Activated T-helper 1 cell treated with anti-CD3 and anti-CD28 coated beads, Interleukin-2, amount 50 U/mL, for 16 hours (primary cell): ENCODE measurements at places on chromosomes 5 and 9.

GRCh38 chr5:90418214-90418613, 8.7 kb upstream of the CETN3 start:
- DNase-seq = no peak

- DNase-seq = no peak
These were observed 43.6 kb downstream of the NLN start for GRCh38 chr5:65765582-65765981.

DNA sequence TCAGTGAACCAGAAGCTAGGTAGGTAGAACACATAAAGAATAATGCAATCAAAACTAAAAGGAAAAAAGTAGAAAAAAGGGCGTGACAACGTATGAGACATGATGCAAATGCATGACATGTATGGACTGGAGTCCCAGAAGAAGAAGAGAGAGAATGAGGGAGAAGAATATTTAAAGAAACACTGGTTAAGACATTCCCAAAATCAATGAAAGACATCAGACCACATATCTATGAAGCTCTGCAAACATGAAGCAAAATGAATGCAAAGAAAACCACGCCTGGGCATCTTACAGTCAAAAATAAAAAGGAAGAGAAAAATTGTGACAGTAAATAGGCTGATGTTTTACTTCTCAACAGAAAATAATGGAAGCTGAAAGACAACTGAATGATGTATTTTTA, 23.8 kb upstream of the NKD2 start:
- DNase-seq = no peak

GRCh38 chr5:36152324-36153297, 700 bp downstream of the SKP2 start:
- no peak for DNase-seq

GRCh38 chr5:72584466-72584865, 77.3 kb upstream of the ZNF366 start:
- no peak for DNase-seq

DNA sequence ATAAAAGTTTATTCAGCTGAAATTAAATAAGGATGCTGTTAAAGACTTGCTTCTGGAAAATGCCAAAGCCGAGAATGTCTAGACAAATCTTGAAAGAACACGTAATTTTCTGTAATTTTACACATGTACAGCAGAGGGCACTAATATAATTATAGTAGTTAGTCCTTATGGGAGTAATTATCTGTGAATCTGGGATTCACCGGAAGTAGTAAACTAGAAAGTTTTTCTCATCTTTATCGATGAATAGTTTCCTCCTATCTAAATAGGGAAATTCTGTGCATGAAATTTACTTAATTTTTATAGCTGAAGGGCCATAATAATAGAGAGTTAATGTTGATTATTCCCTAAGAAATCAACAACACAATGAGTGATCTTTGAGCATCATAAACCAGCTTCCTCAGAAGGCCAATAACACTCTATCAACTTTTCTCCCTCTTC, 18.4 kb upstream of the CNTLN start:
- no peak for DNase-seq

DNA sequence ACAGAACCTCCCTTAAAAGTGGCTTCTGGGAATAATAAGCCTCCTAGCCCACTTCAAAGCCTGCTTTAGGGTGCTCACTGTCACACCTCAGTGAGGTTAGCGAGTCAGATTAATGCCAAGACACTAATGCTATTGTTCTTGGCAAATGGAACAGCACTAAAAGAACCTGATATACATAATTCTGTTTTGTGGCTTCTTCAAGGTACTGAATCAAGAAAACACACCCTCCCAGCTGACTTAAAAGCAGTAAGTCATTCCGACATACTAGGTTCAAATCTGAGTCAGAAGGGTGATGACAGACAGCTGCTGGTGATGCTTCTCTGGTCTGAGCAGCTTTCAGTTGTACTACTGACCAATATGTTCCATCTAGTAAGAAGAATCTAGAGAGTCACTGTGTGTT, 121.6 kb downstream of the OXCT1 start:
- DNase-seq = no peak

GRCh38 chr5:56055859-56056258, 61.1 kb upstream of the IL6ST start:
- DNase-seq = no peak

DNA sequence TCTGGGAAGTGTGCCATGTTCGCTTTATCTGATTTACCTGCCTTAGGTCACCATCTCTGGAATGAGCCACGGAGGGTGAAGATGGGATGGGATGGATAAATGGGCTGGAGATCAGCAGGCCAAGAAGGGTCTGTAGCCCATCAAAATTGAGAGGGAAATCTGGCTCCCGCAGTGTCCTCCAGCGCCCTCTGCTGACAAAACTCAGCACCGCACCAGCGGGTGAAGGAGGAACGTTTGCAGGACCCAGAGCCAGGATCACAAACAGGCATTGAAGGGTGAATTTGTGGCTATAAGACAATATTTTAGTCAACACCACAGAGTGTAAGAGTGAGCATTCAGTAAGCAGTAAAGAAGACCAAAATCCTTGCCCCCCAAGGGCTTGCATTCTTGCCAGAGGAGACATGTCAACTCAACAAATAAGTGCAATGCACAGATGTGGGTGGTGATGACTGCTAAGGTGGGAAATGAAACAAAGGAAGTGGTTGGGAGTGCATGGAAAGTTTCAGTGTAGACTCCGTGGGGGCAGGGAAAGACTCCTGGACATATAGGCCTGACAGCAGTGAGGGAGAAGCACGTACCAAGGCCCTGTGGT, 124.4 kb downstream of the TENT4A start:
- no peak for DNase-seq

DNA sequence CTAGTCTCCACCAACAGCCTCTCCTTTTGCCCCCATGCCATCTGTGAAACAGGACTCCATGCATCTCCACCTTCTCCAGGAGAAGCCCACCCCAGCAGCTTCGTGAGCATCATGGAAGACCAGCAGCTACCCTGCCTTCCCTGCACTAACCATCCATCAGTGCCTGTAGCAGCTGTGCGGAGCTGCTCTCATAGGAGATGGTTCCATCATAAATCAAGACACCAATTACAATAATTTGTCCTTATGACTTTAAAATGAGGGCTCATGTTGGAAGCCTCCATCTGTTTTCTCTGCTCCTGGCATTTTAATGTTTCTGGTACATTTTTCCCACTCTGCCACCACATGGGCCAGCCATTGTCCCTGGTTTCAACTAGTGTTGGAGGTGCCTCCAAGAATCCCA, 69.9 kb downstream of the FGF1 start:
- no peak for DNase-seq

DNA sequence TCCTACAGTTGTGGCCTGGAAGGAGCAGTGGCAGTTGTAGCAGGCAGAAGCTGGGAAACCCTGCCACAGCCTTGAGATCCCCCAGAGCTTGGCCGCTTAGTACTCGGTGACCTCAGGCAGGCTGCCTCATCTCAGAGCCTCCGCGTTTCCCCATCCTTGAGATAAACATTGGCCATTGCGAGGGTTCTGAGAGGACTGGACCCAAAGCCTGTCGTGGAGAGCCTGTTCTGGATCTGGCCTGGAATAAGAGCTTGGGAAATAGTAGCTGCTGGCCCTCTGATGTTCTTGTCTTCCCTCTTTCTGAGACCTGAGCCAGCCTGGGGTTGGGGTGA, 1.3 kb downstream of the MIGA2 start:
- DNase-seq = no peak

GRCh38 chr9:7974335-7974960, 174.9 kb upstream of the DMAC1 start:
- no peak for DNase-seq

GRCh38 chr5:3593771-3594509, 1.7 kb upstream of the IRX1 start:
- DNase-seq = no peak

DNA sequence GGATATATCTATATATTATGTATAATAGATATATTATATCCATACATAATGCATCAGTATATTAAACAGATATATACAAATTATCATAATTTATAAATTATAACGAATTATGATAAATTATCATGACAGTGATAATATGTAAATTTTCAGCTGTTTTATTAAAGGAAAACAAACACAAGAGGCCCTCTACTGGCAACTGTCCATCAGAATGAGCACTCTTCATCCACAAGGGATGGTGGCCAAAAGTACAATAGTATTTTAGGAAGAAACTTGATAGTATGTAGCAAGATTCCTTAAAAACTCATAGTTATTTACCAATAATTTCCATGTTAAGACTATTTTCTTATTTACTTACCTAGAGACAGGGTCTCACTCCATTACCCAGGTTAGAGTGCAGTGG, 113.3 kb upstream of the LPAR1 start:
- no peak for DNase-seq

DNA sequence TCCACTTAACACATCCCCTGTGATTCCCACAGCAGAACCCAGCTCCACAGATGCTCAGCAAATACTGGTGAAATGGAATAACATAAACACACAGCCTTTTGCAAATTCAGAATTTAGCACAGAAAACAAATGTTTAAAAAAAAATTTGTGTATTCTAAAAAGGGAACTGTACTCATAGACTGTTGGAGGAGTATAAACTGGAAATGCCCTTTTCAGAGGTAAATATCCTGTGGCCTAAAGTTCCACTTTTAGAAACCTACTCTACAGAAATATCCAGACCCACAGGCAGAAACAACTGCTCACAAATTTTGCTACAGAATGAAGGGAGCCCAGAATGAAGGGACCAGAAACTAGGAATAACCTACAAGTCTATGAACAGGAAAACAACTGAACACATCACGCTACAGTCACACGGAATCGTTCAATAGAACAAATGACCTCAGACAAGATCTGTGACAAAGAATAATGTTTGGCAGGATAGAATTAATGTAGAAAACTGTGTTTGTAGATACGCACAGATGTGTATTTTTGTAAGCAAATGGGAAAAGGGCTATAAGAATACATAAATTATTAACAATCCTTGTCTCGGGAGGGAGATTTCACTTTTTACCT, 78.5 kb downstream of the SHB start:
- no peak for DNase-seq

DNA sequence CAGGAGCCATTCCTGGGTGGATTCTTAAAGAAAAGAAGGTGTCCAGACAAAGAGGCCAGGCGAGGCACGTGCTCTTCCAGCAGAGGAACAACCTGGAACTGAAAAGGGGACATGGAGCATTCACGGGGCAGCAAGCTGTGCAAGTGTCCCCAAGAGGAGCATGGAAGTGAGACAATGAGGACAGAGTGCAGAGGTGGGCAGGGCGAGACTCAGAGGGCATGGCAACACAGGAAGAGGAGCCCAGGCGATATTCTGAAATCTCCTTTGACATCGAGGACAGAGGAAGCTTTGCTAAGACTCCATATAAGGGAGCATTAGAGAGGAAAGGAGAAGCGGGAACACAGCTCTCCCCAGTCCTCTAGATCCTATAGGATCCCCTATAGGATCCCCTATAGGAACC, 29.4 kb upstream of the SPATA31E1 start:
- DNase-seq = no peak

DNA sequence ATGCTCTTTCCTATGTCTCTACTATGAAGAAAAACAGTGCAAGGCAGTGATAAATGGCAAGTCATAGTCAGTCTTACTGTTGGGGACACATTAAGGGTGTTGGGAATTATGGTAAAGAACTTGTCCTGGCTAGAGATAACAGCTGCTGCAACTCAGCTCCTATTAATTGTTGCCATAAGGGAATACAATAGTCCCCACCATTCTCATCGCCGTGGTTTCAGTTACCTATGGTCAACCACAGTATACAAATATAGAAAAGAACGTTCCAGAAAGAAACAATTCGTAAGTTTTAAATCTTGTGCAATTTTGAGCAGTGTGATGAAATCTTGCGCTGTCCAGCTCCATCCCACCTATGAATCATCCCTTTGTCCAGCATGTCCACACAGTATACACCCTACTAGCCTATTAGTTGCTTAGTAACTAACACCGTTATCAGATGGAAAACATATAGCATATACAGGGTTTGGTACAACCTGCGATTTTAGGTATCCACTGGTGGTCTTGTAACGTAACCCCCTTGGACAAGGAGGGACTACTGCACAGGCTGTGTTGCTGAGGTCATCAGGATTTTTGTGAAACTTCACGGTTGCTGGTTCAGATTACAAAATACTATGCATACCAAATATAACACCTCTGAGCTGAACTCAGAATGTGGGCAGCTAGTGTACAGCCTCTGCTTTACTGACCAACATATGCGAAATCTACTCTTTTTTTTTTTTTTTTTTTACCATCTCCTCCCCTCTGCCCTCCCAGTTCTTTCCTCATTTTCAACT, 53.5 kb downstream of the ZFR start:
- DNase-seq = no peak

GRCh38 chr5:6487081-6487480, 38.4 kb downstream of the UBE2QL1 start:
- DNase-seq = no peak

- no peak for DNase-seq
These were observed 55.7 kb upstream of the TGFBR1 start for GRCh38 chr9:99049228-99049627.

DNA sequence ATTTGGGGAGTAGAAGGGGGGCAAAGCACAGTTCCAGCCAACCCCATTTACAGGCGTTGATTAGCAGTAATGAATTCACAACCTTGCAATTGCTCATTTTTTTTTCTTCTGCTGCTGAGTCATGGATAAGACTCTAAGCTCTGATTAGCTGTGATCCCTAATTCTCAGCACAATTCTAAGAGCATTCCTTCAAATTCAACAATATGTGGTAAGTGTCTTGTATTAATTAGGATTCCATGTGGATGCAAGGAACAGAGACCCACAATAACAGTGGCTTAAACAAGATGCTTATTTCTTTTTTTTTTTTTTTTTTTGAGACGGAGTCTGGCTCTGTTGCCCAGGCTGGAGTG, 133.4 kb downstream of the PALM2AKAP2 start:
- DNase-seq = no peak

GRCh38 chr9:114288193-114289091, 34.5 kb upstream of the ORM1 start:
- no peak for DNase-seq

- no peak for DNase-seq
These were observed 74.7 kb downstream of the S1PR3 start for GRCh38 chr9:89065921-89066320.

GRCh38 chr5:625516-625915, 13.4 kb downstream of the CEP72 start:
- no peak for DNase-seq

GRCh38 chr9:93682155-93682968, 106.0 kb downstream of the PHF2 start:
- DNase-seq = peak; percentile 38

- DNase-seq = no peak
These were observed 957 bp upstream of the PRR16 start for GRCh38 chr5:120463006-120463680.

- DNase-seq = no peak
These were observed 35.3 kb downstream of the UBE2QL1 start for GRCh38 chr5:6483880-6484382.

GRCh38 chr9:96073531-96074480, 198.3 kb downstream of the ERCC6L2 start:
- no peak for DNase-seq

DNA sequence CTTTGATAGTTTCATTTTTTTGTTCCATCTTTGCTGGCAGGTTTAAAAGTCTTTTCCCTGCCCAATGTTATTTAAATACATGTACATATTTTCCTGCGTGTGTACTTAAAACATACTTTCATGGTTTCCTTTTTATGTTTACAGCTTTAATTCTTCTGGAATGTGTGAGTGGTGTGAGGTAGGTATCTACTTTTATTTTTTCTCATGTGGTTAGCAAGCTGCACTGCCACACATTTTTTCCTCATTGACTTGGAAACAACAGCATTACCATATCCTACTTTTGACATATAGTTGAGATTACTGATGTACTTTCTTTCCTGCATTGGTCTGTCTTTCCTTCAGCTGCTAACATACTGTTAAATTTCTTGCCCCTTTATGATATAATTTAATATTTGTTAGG, 51.4 kb upstream of the COL15A1 start:
- no peak for DNase-seq
